ENCODE measurements at places on chromosomes 1 and 21.
A peak's percentile ranks its signal among the peaks of the same experiment; 100 is the strongest.

DNA sequence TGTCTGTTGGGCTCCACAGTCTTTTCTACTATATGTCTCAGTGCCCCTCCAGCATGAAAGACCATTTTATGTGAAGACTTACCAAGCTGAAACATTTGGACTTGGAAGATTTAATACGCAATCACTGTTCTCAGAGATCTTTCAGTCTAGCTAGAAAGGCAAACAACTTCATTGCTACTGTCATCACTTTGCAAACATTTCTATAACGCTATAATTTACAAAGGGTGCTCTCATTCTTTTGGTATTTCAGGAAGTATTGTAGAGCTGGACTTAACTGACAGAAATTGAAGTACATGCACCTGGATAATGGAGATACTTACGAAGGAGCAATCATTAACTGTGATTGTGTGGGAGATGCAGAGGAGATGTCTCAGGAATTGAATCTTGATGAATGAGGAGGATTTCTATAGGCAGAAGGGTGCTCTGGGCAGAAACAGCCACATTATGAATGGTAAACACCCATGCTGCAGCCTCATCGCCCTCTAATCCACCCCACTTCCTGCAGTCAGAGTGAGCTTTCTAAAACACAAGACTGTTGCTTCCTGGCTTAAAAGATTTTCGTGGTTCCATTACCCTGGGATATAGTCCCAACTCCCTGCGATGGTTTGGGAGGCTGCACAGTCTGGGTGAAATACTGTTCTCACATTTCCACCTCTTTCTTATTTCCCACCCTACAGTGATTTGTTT, 75.1 kb upstream of the GNG12 start:
- H3K27ac ChIP-seq, result no peak overlapping the region
- no peaks in the 10 kb centered on the region for H3K36me3 ChIP-seq
- H3K4me3 ChIP-seq, result no peak overlapping the region
- H3K27me3 ChIP-seq, result no peaks in the 10 kb centered on the region
- no peaks in the 10 kb centered on the region for H3K4me1 ChIP-seq

- no peak overlapping the region for H3K27ac ChIP-seq
Observed at GRCh38 chr1:51553911-51554310, 34.8 kb upstream of the EPS15 start.

GRCh38 chr1:172342584-172343239, 77.8 kb upstream of the C1orf105 start:
- peak overlapping the region; percentile 56 for H3K27ac ChIP-seq
- peaks cover 3% of the 10 kb centered on the region for H3K36me3 ChIP-seq
- H3K4me1 ChIP-seq, result peaks cover 4% of the 10 kb centered on the region
- DNase-seq, result no peak
- H3K4me3 ChIP-seq, result no peak overlapping the region

DNA sequence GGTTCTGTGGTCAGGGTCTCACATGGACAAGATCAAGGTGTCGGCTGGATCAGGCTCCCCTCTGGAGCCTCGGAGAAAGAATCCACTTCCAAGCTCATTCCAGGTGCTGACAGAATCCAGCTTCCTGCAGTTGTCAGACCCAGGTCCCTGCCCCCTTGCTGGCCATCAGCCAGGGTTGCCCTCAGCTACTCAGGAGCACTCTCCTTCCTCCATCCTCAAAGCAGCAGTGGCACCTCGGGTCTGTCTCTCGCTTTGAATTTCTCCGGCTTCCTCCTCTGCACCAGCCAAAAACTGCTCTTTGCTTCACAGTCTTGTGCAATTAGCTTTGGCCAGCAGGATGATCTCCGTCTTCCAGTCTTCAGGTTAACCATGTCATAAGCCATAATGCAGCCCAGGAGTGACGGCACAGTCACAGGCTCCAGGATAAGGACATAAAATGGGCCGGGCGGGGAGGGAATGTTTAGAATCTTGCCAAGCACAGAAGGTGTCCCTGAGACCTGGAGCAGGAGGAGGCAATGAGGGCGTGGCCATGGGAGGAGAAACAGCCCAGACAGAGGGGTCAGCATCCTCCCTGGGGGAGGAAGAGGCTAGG, 79.4 kb upstream of the SLC25A33 start:
- no peaks in the 10 kb centered on the region for H3K36me3 ChIP-seq
- no peak overlapping the region for H3K4me3 ChIP-seq
- H3K27ac ChIP-seq, result no peak overlapping the region
- no peaks in the 10 kb centered on the region for H3K4me1 ChIP-seq
- no peak for DNase-seq

DNA sequence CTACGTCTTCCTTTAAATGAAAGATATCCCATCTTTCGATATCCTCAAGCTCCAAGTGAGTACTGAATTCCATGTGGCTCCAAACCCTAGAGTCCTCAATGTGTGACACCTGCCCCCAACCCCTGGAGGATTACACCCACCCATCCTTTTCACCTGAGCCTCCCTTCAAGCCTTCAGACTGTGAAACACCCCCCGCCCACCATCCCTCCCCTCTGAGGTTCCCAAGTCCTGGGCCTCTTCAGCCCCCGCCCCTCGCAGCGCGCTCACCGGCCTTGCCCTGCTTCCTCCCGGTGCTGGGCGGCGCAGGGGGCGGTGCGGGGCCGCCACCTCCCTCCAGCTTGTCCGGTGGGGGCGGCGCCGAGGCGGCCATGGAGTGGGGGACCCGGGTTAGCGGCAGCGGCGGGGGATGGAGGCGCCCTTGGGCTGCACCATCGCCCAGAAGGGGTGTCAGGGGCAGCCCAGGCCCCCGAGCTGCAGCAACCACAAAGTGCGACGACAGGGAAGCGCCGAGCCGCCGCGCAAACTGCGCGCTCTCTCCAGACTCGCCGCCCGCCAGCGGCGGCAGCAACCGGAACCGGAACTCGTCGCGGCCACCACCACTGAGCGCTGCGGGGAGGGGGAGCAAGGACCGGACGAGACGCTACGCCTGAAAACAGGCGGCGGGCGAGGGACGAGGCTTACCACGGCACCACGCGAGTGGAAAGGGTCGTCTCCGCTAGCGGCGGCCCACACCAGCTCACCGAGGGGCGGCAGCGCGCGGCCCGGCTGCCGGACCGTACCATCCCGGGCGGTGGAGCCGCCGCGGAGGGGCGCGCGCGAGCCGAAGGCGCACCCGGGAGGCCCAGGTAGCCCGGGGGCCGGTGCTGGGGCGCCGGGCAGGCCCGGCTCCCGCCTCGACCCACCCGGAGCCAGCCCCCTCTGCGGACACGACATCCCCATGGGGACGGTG, at the start of gene PYGO2:
TSS of gene PYGO2 (minus strand) at position 576 of the 949 bp plus-strand sequence. CDS start at position 370, 206 bp downstream.
- H3K36me3 ChIP-seq, result peaks cover 58% of the 10 kb centered on the region
- peak within 1 kb of the TSS; percentile 88 for H3K4me3 ChIP-seq
- peak; percentile 78 for DNase-seq
- peak within 1 kb of the TSS; percentile 93 for H3K27ac ChIP-seq

DNA sequence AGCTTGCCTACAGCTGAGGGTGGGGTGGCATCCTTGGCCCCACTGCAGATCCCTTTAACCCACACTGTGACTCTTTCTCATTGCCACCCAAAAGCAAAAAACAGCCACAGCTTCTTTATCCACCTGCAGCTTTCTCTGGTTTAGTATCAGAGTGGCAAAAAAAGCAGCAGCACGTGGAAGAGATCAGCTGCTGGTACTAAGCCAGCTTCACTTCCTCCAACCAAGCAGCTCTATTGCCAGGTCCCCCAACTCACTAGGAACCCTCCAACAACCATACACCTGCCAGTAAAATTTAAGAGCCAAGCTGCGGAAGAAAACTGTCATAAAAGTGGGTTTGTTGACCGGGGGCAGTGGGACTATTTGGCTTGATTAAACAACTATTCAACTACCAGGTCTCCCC, 66.4 kb downstream of the KDM1A start:
- no peak overlapping the region for H3K4me3 ChIP-seq
- peaks cover 76% of the 10 kb centered on the region for H3K36me3 ChIP-seq
- H3K4me1 ChIP-seq, result no peaks in the 10 kb centered on the region
- no peaks in the 10 kb centered on the region for H3K27me3 ChIP-seq

DNA sequence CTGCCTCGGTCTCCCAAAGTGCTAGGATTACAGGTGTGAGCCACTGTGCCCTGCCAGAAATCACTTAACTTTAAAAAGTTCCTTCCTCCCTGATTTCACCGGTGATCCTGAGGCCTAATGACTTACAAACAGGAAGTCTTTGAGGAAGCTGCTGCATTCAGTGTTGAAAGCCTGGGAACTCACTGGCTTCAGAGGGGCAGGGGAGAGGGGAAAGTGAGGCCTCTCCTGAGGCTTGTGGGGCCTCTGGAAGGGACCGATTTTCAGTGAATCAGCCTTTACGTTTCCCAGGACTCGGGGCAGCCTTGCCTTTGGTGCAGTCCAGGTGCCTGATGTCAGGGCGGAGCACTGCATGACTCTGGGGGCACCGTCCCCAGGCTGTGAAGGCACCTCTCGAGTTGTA, 30.1 kb upstream of the ARHGEF10L start:
- no peak overlapping the region for H3K4me3 ChIP-seq
- H3K27me3 ChIP-seq, result no peaks in the 10 kb centered on the region
- DNase-seq, result no peak
- H3K27ac ChIP-seq, result no peak overlapping the region

- H3K36me3 ChIP-seq, result no peaks in the 10 kb centered on the region
- no peaks in the 10 kb centered on the region for H3K4me1 ChIP-seq
- no peak for DNase-seq
- peaks cover 9% of the 10 kb centered on the region for H3K27me3 ChIP-seq
Observed at GRCh38 chr1:239367196-239367810, 19.1 kb upstream of the CHRM3 start.

GRCh38 chr1:30756206-30756544, 1.4 kb downstream of the LAPTM5 start:
- H3K36me3 ChIP-seq, result peaks cover 73% of the 10 kb centered on the region
- H3K27me3 ChIP-seq, result no peaks in the 10 kb centered on the region
- peak overlapping the region; percentile 99 for H3K27ac ChIP-seq
- no peak for DNase-seq
- peak overlapping the region; percentile 99 for H3K4me3 ChIP-seq

DNA sequence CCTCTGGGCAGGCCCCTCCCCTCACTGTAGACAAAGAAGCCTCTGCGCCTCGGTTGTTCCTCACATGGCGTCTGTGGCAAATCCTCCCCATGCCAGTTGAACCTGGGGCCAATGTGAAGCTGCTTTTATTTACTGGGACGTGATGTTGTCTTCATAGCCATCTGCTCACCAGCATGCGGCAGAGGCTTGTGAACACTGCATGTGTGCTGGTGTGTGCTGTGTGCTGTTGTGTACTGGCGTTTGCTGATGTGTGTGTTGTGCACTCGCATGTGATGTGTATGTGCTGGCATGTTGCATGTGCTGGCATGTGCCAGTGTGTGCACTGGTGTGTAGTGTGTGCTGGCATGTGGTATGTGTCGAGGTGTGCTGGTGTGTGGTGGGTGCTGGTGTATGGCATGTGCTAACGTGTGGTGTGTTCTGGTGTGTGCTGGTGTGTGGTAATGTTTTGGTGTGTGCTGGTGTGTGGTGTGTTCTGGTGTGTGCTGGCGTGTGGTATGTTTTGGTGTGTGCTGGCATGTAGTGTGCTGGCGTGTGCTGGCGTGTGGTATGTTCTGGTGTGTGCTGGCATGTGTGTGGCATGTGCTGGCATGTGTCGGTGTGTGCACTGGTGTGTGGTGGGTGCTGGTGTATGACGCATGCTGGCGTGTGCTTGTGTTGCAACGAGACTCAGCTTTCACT, 37.2 kb upstream of the TRAPPC10 start:
- no peak overlapping the region for H3K27ac ChIP-seq
- H3K4me3 ChIP-seq, result no peak overlapping the region
- peaks cover 14% of the 10 kb centered on the region for H3K4me1 ChIP-seq
- H3K36me3 ChIP-seq, result peaks cover 35% of the 10 kb centered on the region
- H3K27me3 ChIP-seq, result no peaks in the 10 kb centered on the region

DNA sequence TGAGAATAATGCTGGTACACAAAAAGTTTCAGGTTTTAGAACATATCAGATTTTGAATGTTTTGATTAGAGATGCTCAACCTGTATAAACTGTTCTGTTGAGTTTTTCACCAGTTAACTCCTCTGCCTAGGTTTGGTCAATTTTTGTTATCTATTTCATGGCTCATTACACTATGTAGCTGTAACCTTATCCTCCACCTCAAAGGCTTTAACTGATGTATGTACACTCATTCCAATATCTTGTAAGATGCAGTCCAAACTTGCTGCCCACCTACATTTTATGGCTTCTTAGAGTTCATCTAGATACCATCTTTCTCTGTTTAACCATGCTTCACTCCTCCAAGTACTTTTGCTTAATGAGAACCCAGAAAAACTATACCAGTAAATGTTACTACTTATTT, 107.8 kb downstream of the EIF4G3 start:
- no peak overlapping the region for H3K27ac ChIP-seq
- H3K4me1 ChIP-seq, result peaks cover 5% of the 10 kb centered on the region
- H3K27me3 ChIP-seq, result no peaks in the 10 kb centered on the region
- H3K36me3 ChIP-seq, result no peaks in the 10 kb centered on the region

- H3K36me3 ChIP-seq, result no peaks in the 10 kb centered on the region
- no peak overlapping the region for H3K27ac ChIP-seq
- H3K27me3 ChIP-seq, result peaks cover 13% of the 10 kb centered on the region
- no peak for DNase-seq
- no peak overlapping the region for H3K4me3 ChIP-seq
Observed at GRCh38 chr21:37757606-37758376, 158.5 kb downstream of the KCNJ6 start.

DNA sequence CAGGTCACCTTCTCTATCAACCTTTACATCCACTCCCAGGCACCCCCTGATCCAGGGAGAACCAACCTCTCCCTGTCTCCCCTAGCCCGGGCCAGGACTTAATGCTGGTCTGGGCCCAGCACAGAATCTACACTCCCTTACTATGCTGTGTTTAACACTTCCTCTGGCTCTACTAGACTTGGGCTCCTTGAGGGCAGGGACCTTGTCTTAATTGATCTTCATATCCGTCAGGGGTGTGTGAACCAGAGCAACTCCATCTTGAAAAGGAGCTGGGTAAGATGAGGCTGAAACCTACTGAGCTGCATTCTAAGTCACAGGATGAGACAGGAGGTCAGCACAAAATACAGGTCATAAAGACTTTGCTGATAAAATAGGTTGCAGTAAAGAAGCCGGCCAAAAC, 98.9 kb downstream of the SSBP3 start:
- H3K4me3 ChIP-seq, result no peak overlapping the region
- no peak for DNase-seq
- peaks cover 53% of the 10 kb centered on the region for H3K4me1 ChIP-seq
- peaks cover 4% of the 10 kb centered on the region for H3K36me3 ChIP-seq

DNA sequence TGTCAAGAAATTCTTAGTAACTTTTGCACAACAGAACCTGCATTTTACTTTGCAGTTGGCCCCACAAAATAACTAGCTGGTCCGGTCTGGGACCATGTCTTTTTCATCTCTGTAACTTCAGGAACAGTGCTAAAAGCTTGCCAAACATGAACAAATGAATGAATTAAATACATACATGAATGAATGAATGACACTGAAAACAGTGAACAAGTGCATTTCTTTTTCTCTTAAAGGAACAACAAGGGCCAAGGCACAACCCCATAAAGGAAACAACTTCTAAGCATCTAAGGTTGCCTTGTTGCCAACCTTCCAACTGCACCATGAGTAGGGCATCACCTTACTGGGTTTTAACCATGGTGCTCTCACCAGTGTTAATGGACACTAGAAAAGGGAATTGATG, 534.4 kb upstream of the PKN2 start:
- H3K4me1 ChIP-seq, result no peaks in the 10 kb centered on the region
- no peaks in the 10 kb centered on the region for H3K36me3 ChIP-seq
- no peak for DNase-seq
